HS-27A (cell line): ENCODE measurements at places on chromosomes 16 and 17.

- no peak for DNase-seq
These were observed 183.3 kb downstream of the LGALS9B start for GRCh38 chr17:20284022-20284421.

- no peak for DNase-seq
These were observed 20.5 kb downstream of the DEXI start for GRCh38 chr16:10921536-10922327.

GRCh38 chr17:34720760-34721159 lies 141.4 kb downstream of the TMEM132E start:
- DNase-seq = no peak

DNA sequence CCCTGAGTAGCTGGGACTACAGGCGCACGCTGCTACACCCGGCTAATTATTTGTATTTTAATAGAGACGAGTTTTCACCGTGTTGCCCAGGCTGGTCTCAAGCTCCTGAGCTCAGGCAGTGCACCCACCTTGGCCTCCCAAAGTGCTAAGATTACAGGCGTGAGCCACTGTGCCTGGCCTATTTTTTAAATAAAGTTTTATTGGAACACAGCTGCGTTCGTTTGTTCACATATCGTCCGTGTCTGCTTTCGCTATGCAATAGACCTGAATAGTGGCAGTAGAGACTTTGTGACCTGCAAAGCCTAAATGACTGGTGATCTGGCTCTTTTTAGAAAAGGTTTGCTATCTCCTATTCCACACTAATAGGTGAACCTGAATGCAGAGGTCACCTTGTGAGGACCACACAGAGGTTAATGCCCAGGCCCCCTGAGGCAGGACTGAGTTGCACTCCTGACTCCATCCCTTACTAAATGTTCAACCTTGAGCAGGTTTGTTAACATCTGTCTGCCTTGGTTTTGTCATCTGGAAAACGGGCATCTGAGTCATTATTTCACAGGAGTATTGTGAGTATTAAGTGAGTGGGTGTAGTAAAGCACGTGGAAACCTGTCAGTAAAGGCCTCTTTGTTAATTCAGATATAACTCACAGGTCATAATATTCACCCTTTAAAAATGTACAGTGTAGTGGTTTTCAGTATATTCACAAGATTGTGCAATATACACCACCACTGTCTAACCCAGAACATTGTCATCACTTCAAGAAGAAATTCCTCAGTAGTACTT lies 157.5 kb upstream of the CACNG5 start:
- DNase-seq = no peak

GRCh38 chr17:76700617-76701470 lies 9.9 kb downstream of the MXRA7 start:
- no peak for DNase-seq

DNA sequence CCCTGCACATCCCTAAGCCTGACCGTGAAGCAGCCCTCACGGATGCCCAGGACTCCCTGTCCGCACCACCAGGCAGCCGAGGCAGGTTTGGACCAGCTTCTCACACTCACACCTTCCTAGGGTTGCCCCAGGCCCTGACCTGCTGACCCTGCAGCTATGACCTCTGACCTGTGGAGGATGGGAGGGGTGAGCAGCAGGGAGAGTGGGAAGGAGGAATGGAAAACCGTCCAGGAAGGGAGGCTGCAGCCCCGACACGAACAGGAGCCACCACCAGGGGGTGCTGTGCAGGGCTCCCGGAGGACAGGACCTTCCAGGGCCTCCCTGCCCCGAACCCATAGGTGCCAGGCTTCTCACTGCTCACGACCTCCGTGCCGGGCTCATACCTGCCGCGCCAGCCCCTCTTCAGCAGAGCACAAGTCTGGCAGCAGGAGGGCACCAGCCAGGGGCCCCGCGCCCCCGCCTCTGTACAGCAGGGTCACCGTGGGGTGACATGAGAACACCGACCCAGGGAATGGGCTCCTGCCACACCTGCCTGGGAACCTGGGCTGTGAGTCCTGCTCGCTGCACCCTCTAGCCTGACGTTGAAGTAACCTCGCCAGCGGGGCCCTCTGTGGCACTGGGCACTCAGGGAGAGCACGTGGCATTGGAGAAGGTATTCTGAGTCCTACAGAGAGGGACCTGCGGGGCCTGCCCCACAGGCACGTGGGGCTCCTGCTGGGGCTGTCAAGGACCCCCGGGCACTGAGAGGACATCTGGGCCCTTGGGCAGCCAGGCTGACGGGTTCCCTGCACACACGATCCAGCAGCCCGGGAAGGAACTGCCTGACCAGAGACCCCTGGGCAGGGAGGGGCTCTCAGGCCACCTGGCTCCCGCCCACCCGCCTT lies 37.6 kb downstream of the CTU2 start:
- no peak for DNase-seq

GRCh38 chr17:82604532-82604931 lies 43.7 kb downstream of the WDR45B start:
- DNase-seq = no peak

GRCh38 chr17:76816590-76817135 lies 51.5 kb upstream of the MGAT5B start:
- DNase-seq = no peak

DNA sequence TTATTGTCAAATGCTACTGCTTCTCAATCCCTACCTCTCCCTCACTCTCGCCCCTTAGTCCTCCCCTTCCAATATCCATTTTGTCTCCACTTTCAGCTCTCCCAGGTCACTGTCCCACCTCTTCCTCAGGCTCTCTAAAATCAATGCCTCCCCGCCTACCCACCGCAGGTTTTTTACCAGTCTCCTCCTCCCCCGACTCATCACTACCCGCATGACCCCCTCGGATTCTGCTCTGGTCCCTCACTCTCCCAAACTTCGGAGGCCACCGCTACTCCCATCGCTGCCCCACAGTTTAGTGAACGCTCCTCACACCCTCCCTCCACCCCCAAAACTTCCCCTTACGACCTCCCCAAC lies 513 bp downstream of the CRLF3 start:
- DNase-seq = no peak

GRCh38 chr17:9389111-9389527 lies 186.5 kb downstream of the STX8 start:
- no peak for DNase-seq

- DNase-seq = no peak
These were observed 27.2 kb upstream of the METRNL start for GRCh38 chr17:83052241-83052564.

DNA sequence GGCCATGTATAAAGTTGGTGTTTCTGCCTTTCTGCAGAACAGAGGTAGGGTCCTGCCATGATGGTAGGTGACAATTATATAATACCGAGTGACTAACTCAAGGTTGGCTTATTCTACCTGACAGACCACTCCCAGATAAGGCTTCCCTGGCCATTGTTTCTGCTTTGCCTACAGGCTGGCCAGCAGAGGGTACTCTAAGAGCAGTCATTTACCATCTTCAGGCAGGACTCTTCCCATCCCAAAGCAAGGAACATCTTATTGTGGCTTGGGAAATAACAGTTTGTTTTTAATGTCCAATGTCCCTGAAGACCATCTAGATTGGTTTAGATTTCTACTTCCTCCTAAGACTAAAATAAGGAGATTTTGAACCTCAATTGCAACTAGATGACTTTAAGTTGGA lies 74.1 kb downstream of the SNX11 start:
- peak; percentile 42 for DNase-seq

GRCh38 chr17:18259621-18260331 lies 686 bp upstream of the MIEF2 start:
- DNase-seq = peak; percentile 83

DNA sequence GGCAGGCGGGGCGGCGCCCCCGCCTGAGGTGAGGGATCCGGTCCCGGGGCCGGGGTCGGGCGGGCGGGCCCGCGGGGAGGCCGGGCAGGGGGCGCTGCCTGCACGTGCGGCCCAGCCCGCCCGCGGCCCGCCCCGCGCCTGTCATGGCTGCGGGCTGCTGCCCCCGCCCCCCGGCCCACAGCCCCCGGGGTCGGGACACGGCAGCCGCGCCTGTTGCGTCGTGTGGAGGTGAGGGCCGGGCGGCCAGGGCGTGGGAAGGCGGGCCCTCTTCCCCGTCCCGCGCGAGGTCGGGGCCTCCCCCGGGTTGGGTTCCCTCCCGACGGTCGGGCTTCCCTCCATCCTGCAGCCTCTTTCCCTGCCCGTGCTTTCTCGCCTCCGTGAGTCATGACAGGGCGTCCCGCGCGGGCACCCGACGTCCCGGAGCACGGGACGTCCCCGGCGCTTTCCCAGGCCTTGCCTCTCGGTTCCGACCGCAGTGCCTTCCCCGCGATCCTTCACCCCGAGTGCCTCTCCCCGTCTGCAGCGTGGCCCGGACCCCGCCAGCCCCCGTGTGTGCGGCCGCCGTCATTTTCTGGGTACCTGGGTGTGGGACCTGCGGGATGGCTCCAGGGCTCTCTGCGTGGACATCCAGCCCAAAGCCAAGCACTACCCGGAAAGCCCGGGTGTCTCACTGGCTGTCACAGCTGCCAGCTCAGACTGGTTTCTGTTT lies 76.7 kb downstream of the CHD9 start:
- DNase-seq = peak; percentile 29

GRCh38 chr17:44807093-44807816 lies 22.8 kb downstream of the GJC1 start:
- DNase-seq = no peak

DNA sequence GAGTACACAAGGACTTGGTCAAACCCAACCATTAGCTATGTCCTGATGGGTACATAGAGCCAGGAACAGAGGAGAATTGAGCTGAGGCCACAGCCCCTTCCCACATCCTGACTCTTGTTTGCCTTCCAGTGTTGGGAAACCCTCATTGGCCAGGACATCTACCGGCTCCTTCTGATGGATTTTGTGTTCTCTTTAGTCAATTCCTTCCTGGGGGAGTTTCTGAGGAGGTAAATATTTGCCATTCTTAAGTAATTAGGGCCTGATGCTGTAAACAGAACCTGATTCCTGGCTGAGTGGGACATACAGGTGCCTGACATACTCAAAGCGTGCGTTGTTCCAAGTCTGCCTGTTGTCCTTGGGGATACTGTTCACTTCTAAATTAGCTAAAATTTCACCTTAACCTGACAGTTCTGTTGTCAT lies 42.6 kb downstream of the GDE1 start:
- no peak for DNase-seq

DNA sequence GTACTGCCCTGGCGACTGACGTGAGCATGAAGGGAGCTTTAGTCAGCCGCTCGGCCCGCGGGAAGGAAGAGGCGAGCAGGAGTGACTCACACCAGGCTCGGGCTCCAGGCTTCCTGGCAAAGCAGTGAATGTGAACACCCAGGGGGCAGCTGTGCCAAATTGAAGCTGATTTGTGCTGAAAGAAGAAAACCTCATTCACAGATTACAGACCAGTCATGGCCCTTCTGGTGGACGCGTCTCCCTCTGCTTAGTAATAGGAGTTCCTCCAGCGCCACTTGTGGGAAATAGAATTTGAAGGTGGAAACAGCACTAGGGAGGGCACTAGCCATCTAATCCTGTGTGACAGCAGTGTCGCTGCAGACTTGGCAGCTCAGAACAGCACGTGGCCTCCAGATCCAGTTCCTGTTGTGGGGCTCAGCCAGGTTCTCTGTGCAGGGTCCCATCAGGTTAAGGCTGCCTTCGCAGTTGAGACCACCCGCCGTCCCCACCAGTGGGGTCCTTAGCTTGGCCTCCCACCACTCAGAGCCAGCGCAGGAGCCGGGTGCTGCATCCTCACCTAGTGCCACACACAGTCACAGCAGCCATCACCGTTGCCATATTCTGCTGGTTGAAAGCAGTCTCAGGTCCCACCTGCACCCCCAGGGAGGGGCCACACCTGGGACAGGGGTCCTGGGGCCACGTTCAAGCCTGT lies 164.5 kb upstream of the CHMP6 start:
- DNase-seq = peak; percentile 51

DNA sequence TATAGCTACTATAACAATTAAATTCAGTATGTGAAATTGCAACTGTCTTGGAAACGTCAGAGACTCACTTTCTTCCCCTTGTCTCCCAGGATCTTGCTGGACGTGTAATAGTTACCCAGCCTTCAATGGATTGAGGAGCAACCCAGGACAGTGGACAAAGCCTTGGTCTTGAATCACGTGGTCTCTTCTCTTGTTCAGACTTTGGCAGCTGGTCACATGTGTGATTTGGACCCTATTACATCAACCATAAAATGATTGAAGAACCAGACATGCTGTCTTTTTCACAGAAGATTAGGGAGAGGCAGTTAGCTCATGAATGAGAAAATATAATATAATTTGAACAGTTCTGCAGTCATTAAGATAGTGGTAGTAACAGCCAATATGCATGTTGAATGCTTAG lies 1085.5 kb upstream of the RBFOX1 start:
- DNase-seq = no peak

GRCh38 chr17:30372755-30373154 lies 6.0 kb upstream of the CPD start:
- DNase-seq = no peak

GRCh38 chr16:89344846-89345611 lies 127.5 kb downstream of the ZNF778 start:
- DNase-seq = no peak

- no peak for DNase-seq
These were observed 182.9 kb downstream of the RBFOX1 start for GRCh38 chr16:7515543-7515942.

DNA sequence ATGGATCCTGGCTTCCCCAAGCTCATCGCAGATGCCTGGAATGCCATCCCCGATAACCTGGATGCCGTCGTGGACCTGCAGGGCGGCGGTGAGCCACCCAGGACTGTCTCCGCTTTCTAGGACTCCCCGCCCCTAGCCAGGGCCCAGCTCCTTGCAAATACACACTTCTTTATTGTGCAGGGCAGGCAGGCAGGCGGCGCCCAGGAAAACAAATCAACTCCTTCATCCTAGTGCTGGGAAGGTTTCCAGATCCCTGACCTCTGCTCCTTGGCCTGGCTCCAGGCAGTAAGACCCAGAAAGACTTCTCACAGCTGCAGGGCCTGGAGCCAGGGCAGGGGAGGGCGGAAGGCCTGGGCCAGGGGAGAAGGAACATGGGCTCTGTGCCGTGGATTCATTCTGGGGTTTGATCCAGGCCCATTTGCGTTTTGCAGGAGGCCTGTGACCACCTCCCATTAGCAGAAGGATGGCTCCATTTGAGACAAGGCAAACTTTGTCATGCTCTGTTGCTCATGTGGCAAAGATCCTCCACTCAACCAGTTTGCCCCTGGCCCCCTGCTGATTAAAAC lies 6.0 kb upstream of the LPCAT2 start:
- peak; percentile 82 for DNase-seq

GRCh38 chr17:60790205-60790604 lies 112.6 kb downstream of the BCAS3 start:
- no peak for DNase-seq

DNA sequence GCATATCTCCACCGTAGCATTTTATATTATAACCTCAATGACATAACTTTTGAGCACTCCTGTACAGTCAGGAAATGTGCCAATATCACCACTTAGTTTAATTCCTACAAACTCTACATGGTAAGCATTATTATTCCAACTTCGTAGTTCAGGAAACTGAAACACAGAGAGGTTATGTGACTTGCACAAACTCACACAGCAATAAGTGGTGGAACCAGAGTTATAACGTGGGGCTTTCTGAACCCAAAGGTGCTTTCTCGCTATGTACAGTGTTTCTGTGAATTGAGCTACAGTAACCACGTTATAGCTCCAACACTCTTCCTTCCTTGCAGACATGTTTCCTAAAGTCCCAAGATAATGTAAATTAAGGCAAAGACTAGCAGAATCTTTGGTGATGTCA lies 330.2 kb downstream of the GRIN2A start:
- DNase-seq = no peak

GRCh38 chr16:47019568-47019967 lies 46.1 kb upstream of the DNAJA2 start:
- DNase-seq = no peak

- no peak for DNase-seq
These were observed 1.7 kb downstream of the RASD1 start for GRCh38 chr17:17494499-17494869.

GRCh38 chr16:86664522-86665318 lies 86.4 kb downstream of the FOXL1 start:
- DNase-seq = peak; percentile 93

GRCh38 chr16:79970551-79971236 lies 370.2 kb upstream of the MAF start:
- no peak for DNase-seq
